ENCODE measurements at places on chromosomes 6 and 20. TPM values are rescaled to one million over a fixed set of nuclear protein-coding genes. Genes with fewer than 3 reads are reported as not detected.

THEMIS gene
- total RNA-seq, result 0.71 TPM

ENTPD6 gene
- 78.8 TPM for total RNA-seq

BPIFB4 gene
- not detected for total RNA-seq

ELOVL4 gene
- 0.28 TPM for total RNA-seq

PHACTR3 gene
- 3.8 TPM for total RNA-seq

MPIG6B gene
- 1.1 TPM for total RNA-seq

PRSS35 gene
- 9.9 TPM for total RNA-seq

MCM3 gene
- total RNA-seq, result 34.3 TPM

PDE10A gene
- 6.2 TPM for total RNA-seq

C6orf132 gene
- 33.1 TPM for total RNA-seq

PTCRA gene
- 0.37 TPM for total RNA-seq

TCP11 gene
- total RNA-seq, result 0.67 TPM

ACTR5 gene
- 9.5 TPM for total RNA-seq

CRISP2 gene
- 4.0 TPM for total RNA-seq

ZFP57 gene
- 0.14 TPM for total RNA-seq

C6orf163 gene
- 2.4 TPM for total RNA-seq

LPIN3 gene
- 11.5 TPM for total RNA-seq

PNPLA1 gene
- 0.43 TPM for total RNA-seq

LSM2 gene
- total RNA-seq, result 39.4 TPM

KCNQ5 gene
- 5.7 TPM for total RNA-seq

LGSN gene
- 1.5 TPM for total RNA-seq

ABT1 gene
- 15.6 TPM for total RNA-seq

FAXC gene
- total RNA-seq, result 4.0 TPM

OR2H2 gene
- not detected for total RNA-seq

ARMC12 gene
- 0.20 TPM for total RNA-seq

GABRR1 gene
- total RNA-seq, result not detected

KIAA1755 gene
- total RNA-seq, result 2.0 TPM
